HepG2 (cell line): ENCODE measurements at places on chromosomes 2 and 18.

DNA sequence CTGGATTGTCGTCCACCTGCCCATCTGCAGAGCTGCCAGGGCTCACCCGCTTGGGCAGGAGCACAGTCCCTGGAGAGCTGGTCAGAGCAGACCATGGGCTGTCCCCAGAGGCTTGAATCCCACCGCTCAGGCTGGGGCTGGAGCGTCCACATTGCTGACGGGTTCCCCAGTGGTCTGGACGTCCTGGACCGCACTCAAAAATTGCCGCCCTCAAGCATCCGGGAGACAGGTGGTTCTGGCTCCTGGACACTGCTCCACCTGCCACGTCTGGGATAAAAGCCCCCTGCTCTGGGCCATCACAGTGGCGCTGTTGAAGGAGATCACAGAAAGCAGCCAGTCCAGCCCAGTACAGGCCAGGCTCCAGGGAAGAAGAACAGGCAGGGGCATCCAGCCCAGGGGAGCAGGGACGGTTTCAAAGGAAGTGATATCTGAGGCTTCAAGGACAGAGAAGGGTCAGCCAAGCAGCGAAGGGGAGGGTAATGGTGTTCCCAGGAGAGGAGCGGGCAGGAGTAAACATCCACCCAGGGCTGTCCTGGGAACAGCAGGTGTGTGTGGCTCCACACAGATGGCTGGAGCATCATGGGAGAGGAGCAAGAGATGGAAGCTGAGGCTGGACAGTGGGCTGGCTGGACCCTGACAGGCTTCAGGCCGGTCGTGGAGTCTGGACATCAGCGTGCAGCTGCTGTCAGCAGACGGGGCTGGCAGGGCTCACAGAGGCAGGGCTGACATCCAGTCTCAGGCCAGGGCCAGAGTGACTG, 21.9 kb upstream of the ID2 start:
- no peak for DNase-seq

GRCh38 chr2:9696731-9697130, 65.9 kb upstream of the YWHAQ start:
- DNase-seq: no peak

DNA sequence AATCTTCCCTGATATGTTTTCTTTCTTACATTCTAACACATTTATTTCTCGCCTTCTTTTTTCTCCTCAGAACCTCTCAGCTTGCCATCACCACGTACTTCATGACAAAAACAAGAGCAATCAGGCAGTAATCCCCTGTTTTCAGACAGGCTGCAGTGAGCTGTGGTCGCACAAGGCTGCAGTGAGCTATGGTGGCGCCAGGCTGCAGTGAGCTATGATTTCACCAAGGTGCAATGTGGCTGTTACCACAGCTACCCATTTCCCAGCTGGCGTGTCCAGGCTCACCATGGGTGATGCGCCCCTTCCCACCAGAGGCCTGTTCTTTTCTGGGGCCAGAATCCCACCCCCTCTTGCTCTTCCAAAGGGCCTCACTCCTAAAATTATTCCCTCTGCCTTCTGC, 25.8 kb downstream of the TCF23 start:
- no peak for DNase-seq

DNA sequence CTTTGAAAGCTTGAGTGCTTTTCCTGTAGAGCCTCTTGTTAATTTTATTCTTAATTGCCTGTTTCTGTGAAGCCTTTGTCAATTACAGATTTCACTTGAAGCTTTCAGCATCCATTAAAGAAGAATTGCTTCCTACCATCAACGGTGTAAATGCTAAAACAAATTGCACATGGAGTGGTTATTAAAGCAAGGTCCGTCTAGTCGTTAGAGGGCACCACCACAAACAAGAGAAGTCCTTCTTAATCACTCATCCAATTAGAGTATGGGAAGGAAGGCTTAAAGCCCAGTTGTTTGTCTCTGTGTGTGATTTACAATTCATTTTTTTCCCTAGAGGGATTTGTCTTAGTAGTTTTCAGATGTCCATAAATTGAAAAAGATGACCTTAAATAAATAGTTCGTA, 1.6 kb downstream of the KCNJ3 start:
- DNase-seq: no peak

- DNase-seq: no peak
Measured at GRCh38 chr2:10094271-10094814, 14.1 kb upstream of the CYS1 start.
